ENCODE measurements at places on chromosomes 1 and 21.

DNA sequence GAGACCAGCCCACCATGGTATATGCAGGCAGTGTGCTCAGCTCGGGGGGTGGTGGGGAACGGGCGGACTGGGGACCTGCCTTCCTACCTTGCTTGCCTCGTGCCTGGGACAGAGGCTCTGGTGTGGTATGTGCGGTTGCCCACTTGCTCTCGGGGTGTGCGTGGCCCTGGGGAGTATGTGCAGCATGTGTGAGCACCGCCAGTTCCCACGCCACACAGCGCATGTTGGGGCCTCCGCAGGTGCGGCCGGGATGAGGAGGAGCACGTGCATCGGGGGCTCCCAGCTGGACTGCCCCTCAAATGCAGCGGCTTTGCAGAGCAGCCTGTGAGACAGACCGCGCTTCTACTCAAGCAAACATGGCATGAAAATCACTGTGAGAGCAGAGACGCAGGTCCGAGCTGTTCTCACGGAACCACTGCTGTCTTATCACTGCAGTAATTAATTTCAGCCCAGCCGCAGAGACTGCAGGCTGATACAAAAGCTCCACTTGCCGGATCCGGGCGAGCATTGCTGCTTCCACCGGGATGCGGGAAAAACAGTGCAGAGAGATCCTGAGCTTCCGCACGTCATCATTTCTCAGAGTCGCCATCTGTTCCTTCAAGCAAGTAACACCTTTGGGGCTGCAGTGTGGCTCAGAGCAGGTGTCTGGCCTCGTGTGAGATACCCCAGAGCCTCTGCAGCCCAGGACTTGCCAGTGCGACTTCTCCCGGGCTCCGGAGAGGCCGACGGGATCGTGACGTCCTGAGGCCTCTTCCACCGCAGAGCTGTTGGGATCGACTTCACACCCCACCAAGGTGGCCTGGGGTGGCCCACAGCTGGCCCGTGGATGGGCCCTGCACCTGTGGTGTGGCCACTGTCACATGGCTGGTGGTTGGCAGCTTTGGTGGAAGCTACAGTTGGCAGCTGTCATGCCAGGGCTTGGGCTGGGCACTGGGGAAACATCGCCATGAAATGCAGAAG is 92.6 kb upstream of the ACTRT2 start:
- DNase-seq, result no peak
- H3K4me3 ChIP-seq, result no peak overlapping the region
- H3K36me3 ChIP-seq, result no peaks in the 10 kb centered on the region
- H3K4me1 ChIP-seq, result no peaks in the 10 kb centered on the region
- no peak overlapping the region for H3K27ac ChIP-seq

GRCh38 chr1:16013908-16014258 is 4.0 kb downstream of the HSPB7 start:
- H3K27ac ChIP-seq, result no peak overlapping the region
- no peak overlapping the region for H3K4me3 ChIP-seq
- no peaks in the 10 kb centered on the region for H3K36me3 ChIP-seq
- no peak for DNase-seq
- peaks cover 24% of the 10 kb centered on the region for H3K4me1 ChIP-seq

GRCh38 chr1:226748306-226748705 is 9.2 kb upstream of the ITPKB start:
- peaks cover 3% of the 10 kb centered on the region for H3K4me1 ChIP-seq
- H3K27me3 ChIP-seq, result no peaks in the 10 kb centered on the region
- DNase-seq, result no peak
- no peaks in the 10 kb centered on the region for H3K36me3 ChIP-seq
- no peak overlapping the region for H3K27ac ChIP-seq

GRCh38 chr21:44778499-44778911 is 23.1 kb downstream of the UBE2G2 start:
- peaks cover 53% of the 10 kb centered on the region for H3K36me3 ChIP-seq
- no peaks in the 10 kb centered on the region for H3K27me3 ChIP-seq
- DNase-seq, result no peak
- peaks cover 13% of the 10 kb centered on the region for H3K4me1 ChIP-seq
- H3K27ac ChIP-seq, result no peak overlapping the region

DNA sequence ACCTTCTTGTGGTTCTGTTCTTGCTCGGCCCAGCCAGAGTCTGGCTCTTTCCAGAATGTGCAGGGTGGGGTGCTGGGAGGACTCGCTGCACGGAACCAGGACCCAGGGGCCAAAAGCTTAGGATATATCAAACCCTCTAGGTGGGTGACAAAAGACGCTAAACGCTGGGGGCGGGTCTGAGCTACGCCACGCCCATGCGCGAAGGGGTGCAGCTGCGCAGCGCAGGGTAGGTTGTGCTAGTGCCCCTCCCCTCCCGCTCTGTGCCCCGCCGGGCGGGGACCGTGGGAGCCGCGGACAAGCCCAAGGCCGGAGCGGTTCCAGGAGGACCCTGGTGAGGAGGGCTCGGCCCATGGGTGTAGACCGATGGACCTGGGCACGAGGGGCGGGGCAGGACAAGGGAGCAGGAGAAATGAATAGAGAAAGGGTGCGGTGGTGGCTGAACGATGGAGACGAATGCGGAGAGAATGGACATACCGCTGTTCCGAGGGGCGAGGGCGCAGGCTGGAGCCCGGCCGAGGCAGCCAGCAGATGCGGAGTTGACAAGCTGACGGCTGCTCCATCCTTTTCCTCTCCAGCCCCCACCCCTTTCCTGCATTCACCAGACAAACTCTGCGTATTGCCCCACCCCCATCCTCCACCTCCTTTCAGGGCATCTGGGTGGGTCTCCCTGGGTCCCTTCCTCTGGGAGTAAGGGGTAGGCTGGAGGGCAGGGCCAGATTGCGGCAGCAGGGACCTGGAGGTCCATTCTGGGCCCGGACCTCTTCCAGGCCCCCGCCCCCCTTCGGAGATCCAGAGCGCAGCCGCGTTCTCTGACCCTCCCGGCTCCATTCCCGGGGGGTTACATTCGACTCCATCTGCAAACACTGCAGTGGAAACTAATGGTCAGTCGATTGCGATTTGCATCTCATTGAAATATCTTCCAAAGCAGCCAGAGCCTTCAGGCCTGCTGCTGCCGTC is at the start of gene RUSC1:
Gene RUSC1, plus strand, starts transcription at position 234 of the 957 bp plus-strand sequence. CDS start 880 bp downstream, outside the sequence.
- peak; percentile 81 for DNase-seq
- H3K27me3 ChIP-seq, result no peaks in the 10 kb centered on the region
- H3K36me3 ChIP-seq, result peaks cover 26% of the 10 kb centered on the region
- peak within 1 kb of the TSS; percentile 48 for H3K4me3 ChIP-seq

GRCh38 chr21:43637530-43638158 is 21.6 kb downstream of the HSF2BP start:
- no peaks in the 10 kb centered on the region for H3K27me3 ChIP-seq
- no peak overlapping the region for H3K4me3 ChIP-seq
- H3K36me3 ChIP-seq, result no peaks in the 10 kb centered on the region
- no peak overlapping the region for H3K27ac ChIP-seq
- no peak for DNase-seq
- peaks cover 11% of the 10 kb centered on the region for H3K4me1 ChIP-seq

- H3K36me3 ChIP-seq, result no peaks in the 10 kb centered on the region
- H3K27me3 ChIP-seq, result no peaks in the 10 kb centered on the region
- no peak for DNase-seq
- H3K27ac ChIP-seq, result no peak overlapping the region
Measured at GRCh38 chr1:3146907-3147306, 77.9 kb downstream of the PRDM16 start.

DNA sequence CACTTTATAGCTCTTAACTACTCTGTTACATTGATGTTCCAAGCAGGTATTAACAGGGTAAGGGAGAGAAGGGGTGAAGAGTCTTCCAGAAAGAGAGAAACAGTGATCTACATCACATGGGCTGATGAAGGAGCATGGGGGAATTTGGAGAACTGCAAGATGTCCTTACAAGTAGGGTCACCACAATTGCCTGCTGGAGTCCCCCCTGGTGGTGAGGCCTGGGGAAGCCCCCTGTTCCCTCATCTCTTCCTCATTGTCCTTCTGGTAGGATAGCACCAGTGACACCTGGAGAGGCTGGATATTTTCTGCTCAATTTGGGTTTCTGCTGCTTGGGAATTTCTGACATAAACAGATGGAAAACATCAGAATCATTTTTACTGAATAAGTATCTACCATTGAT is 126.6 kb downstream of the RUNX1 start:
- DNase-seq, result no peak
- peaks cover 70% of the 10 kb centered on the region for H3K4me1 ChIP-seq
- no peak overlapping the region for H3K4me3 ChIP-seq
- H3K27ac ChIP-seq, result no peak overlapping the region

DNA sequence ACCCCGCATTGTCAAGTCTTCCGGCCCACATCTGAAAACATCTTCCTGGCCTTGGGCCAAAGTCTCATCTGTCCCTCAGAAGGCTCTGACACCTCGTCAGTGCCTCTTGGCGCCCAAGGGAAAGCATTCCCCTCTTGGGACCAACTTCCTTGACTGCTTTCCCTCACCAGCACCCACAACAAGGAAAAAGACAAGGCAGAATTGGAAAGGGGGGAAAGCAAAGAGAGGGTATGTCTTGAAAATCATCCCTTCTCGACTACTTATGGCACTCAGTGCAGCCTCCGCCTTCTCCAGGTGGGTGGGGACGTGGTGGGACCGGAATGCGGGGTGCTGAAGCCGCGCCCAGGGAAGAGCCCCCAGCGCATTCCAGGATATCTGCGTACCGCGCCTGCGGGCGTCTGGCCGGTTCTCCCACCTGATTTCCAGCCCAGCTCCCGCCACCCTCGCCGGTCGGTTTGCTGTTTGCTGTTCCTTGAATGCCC is 554 bp upstream of the SLC39A1 start:
- H3K27me3 ChIP-seq, result no peaks in the 10 kb centered on the region
- peak overlapping the region; percentile 94 for H3K27ac ChIP-seq
- H3K36me3 ChIP-seq, result peaks cover 16% of the 10 kb centered on the region
- H3K4me1 ChIP-seq, result peaks cover 64% of the 10 kb centered on the region
- H3K4me3 ChIP-seq, result peak overlapping the region; percentile 89

- peaks cover 5% of the 10 kb centered on the region for H3K4me1 ChIP-seq
- no peaks in the 10 kb centered on the region for H3K27me3 ChIP-seq
- DNase-seq, result no peak
- H3K36me3 ChIP-seq, result no peaks in the 10 kb centered on the region
Measured at GRCh38 chr1:50710099-50710498, 250.0 kb downstream of the FAF1 start.

GRCh38 chr1:237709355-237709754 is 181.4 kb downstream of the ZP4 start:
- no peak for DNase-seq
- no peaks in the 10 kb centered on the region for H3K4me1 ChIP-seq
- H3K36me3 ChIP-seq, result no peaks in the 10 kb centered on the region
- H3K4me3 ChIP-seq, result no peak overlapping the region
- H3K27ac ChIP-seq, result no peak overlapping the region

- no peaks in the 10 kb centered on the region for H3K36me3 ChIP-seq
- DNase-seq, result no peak
- no peaks in the 10 kb centered on the region for H3K4me1 ChIP-seq
- no peak overlapping the region for H3K4me3 ChIP-seq
- H3K27ac ChIP-seq, result no peak overlapping the region
Measured at GRCh38 chr1:190679454-190679853, 201.8 kb upstream of the BRINP3 start.

Data from activated naive CD8-positive, alpha-beta T cell treated with anti-CD3 and anti-CD28 coated beads, Interleukin-2, amount 50 U/mL, for 24 hours (primary cell).